HS-5 (cell line): ENCODE measurements at places on chromosomes 6 and 20.

DNA sequence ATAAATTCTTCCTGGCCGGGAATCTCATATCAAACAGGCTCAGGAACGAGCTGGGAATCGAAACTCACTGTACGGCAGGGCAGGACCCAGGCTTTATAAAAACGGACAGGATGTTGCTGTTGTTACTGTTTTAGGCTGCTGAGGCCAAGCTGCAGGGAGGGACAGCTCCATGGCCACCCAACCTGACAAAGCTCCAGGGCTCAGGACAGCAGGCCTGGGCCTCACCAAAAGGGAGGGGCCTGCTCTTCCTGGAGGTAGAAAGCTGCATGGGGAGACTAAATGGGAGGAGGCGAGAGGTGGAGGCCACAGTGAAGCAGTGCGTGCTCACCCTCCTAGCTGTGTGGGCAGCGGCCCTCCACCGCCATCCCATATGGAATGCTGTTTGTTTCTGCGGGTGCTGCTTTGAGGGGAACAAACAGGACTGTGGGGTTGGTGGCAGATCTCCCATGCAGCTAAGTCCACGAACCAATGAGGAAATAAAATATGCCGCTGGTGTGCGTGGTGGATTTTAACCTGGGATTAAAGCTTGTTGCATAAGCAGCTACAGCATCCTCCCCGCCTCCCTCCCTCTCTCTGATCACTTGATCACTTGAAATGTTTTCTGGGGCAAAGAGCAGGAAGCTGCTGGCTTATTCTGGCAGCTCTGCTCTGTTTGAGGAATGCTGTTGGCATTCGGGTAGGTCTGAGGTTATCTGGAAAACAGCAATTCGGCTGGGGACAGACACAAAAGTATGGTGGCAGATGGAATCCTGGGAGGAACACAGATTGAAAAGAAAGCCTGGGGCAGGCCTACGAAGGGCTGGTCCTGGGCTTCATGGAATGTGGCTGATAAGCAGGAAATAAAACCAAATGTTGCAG lies 2.4 kb upstream of the ZMYND8 start:
- peak; percentile 100 for DNase-seq

DNA sequence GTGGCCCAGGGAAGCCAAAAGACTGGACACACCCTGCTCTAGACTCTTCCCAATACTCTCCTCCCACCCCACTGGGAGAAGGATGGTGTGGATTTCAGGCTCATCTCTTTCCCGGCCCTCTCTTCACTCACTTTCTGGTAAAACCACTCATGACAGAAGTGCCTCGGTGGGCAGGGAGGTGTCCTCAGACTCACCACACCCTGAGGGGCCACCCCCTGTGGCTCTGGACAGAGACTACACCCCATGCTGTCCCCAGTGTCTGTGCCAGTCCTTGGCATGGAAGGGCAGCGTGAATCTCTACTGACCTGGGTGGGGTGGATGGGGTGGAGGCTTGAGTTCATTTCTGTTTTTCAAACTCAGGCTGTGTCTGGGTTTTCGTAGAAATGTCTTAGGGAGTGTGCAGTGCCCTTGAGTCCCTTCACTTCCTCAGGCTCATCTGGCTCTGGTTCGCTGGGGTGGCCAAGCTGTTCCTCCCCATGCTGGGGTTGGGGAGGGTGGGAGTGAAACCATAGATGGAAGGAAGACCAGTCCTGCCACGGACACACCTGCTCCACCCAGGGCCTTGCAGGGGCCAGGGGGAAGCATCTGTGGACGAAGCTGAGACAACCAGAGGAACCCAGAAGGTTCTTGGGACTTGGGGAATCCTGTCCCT lies 59.1 kb downstream of the EZR start:
- no peak for DNase-seq

DNA sequence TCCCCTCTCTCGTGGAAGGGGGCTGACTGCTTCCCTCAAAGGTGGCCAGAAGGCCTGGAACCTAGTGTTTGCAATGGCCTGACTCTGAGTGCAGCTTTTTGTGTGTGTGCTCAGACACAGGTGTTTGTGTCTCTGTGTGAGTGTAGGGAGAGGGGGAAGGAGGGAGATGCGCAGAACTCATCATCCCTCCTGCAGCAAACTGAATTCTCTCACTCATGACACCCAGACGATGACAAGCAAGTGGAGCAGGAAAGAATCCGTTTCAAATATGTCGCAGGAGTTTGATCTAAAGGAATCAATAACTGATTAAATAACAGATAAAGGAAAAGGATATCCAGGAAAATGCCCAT lies 101.4 kb downstream of the TNFAIP3 start:
- no peak for DNase-seq

DNA sequence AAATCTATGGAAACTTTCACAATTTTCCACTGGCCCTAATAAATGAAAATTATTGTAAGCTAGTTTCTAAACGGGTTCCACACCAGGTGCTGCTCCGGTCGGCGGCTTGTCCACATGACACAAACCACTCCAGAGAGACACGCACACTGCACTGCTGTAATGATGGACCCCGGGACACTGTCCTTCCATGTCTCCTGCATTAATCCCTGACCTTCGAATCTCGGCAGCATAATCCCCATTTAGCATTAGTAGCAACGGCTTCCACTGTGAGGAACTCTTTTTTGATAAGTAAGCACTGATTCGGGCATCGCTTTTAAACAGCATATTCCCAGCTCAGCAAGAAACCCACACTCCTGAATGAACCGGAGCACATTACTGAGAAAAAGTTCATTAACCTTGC lies 43.5 kb downstream of the INSM1 start:
- DNase-seq: no peak

- DNase-seq: no peak
These were observed 4.9 kb upstream of the RNF24 start for GRCh38 chr20:4020256-4020655.

- no peak for DNase-seq
These were observed 11.1 kb downstream of the CTNNBL1 start for GRCh38 chr20:37704955-37705354.

GRCh38 chr20:62032609-62033368 lies 32.9 kb downstream of the TAF4 start:
- no peak for DNase-seq

DNA sequence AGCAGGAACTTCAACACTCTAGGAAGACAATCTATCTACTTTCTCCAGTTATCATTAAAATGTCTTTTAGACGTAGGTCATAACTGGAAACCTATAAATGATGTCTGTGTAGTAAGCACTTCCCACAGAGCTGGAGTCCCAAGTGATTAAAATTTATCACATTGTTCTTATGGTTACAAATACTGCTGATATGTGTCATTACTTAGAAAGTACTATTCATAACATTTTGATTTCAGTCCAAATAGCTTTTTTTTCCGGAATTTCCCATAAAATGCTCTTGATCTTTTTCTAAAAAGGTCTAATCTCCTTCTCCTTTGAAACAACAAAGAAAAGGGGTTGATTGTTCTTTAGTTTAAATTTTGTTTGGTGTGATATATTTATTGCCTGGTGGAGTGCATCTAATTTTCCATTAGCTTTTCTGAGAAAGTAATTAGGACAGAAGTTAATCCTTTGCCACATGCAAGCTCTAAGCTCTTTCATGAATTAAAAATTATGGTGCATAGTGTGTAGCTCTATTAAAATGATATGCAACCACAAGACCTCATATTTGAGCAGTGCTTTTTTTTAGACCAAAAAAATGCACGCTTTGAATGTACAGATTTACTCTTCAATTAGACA lies 132.7 kb upstream of the TCF21 start:
- DNase-seq: no peak

- no peak for DNase-seq
These were observed 427.3 kb downstream of the KIF16B start for GRCh38 chr20:16145919-16146318.

- no peak for DNase-seq
These were observed 106.0 kb downstream of the SYCP2 start for GRCh38 chr20:59827138-59828056.

GRCh38 chr6:3297006-3297405 lies 38.3 kb downstream of the PSMG4 start:
- DNase-seq: no peak

DNA sequence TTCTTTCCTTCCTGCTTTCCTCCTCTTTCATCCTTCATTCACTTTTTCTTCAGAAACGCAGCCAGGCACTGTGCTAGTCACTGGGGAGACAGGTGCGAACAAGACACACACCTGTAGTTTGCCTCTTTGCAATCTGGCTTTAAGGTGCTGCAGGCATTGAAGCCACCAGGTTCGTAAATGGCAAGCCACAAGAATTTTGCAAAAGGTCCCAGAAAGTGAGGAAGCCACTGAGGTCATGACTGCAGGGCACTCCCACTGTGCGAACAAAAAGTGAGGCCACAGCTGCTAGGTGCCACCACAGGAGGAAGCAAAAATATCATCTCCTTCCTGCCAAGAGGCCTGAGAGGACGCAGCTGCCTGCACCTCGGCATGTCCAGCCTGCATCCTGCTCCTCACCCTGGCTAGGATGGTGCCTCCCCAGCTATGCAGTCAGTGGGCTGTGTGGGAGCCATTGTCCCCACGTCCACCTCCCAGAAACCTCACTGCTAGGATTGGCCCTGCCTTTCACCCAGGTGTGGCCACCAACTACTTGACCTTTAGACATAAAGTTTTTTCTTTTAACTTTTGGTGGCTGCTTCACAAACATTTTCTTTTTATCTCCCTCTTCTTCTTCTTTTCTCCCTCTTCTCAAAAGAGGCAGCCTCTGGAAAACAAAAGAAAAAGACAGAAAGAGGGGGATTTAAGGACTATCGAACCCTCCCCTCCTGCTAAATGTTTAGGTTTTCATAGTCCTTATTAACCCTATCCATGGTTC lies 230.8 kb downstream of the BCAS1 start:
- no peak for DNase-seq

DNA sequence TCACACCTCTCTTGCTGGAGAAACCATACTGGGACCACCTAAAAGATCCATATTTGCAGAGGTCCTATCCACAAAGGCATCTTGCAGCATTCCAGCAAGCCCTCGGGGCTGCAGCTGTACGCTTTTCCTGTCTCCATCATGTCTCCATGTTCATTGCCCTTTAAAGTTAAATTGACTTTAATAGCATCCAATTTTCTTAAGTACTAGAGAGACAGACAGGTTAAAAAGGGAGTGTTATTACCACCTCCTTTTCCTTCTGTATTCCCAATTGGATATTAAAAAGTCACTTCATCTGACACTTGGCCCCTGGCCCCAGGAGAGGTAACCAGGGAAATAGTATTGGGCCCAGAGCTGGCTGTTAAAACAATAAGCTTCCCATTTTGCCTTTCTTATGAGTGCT lies 178.6 kb downstream of the UNC5CL start:
- no peak for DNase-seq

DNA sequence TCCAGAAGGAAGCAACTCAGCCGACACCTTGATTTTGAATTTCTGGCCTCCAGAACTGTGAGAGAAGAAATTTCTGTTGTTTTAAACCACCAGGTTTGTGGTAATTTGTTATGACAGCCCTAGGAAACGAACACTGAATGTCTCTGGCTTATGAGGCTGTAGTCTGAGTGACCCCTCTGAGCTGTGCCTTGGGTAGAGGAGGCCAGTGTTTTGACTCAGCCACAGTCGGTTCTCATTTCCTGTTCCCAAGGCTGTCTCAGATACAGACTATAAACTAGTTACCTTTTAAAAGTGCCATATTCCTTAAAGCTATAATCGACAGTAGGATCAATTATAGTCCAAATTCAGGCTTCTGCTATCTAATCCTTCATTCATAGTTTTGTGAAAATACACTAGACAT lies 391.2 kb upstream of the MAP3K7 start:
- DNase-seq: no peak

DNA sequence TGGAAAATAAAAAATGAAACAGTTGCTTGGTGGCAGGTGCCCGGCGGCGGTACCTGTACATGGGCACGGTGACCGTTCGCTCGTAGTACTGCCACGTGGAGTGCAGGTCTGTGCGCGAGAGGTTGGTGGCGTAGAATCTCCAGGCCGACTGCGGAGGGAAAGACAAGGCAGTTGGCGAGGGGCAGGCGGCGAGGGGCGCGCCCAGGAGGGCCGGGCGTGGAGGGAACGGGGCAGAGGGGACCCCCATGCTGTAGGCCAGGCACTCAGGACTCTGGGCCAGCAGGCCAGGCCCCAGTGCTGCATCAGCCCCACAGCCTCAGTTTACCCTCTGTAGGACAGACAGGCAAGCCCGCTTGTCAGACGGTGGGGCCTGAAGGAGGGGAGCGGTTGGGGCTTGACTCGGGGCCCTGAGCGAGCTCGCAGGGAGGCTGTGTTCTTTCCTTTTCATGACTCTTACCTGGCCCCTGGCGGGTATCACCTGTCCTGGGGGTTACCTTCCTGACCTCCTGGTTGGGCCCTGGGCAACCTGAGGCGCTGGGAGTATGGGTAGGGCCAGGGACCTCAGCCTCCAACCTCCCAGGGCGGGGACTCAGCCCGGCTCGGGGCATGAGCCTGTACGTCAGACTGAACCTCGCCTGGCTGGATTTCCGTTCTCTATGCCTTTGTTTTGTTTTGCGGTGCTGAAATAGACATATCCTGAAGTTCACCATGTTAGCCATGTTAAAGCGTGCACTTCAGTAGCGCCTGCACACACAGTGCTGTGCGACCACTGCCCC lies 38.5 kb downstream of the KCNQ2 start:
- DNase-seq: no peak

- no peak for DNase-seq
These were observed 669.3 kb upstream of the GJE1 start for GRCh38 chr6:141463237-141463977.

GRCh38 chr6:72955666-72956065 lies 269.6 kb downstream of the KHDC1L start:
- no peak for DNase-seq

DNA sequence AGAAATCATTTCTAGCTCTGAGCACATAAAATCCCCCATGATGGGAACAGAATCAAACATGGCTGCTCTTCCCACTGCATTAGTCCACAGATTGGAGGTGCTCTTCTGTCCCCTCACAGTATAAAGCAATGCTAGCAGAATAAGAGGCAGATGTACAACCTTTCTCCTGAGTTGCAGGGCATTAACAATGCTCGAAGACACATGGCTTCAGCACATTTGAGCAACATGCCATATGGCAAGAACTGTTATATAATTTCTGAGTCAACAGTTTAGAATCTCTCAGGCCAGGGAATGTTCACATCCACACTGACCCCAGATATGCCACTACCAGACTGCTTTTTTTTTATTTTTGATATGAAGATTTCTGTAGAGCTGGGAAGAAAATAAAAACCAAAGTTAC lies 119.6 kb downstream of the KIF13A start:
- peak; percentile 73 for DNase-seq

DNA sequence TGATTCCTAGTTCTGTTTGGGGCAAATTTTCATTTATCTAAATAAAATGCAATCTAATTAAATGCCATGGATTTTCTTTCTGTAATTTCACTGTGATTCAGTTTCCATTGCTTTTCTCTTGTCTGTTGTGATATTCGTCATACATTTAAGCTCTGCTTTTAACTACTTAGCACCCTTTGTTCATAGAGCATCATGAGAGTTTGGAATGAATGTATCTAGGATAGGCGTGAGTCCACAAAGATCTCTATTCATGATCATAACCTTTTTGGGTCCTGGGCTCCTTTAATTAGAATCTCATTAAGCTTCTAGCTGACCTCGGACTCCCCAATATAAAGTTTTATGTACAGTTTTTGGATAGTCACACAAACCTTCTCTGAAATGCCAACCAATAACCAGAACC lies 32.9 kb downstream of the ZBTB2 start:
- DNase-seq: no peak

GRCh38 chr6:6772751-6773150 lies 184.2 kb downstream of the LY86 start:
- no peak for DNase-seq

GRCh38 chr6:13453771-13454251 lies 33.6 kb downstream of the GFOD1 start:
- peak; percentile 74 for DNase-seq

GRCh38 chr20:19944772-19945459 lies 72.2 kb upstream of the NAA20 start:
- no peak for DNase-seq
